ENCODE measurements at places on chromosomes 13 and 19.
A peak's percentile ranks its signal among the peaks of the same experiment; 100 is the strongest.

DNA sequence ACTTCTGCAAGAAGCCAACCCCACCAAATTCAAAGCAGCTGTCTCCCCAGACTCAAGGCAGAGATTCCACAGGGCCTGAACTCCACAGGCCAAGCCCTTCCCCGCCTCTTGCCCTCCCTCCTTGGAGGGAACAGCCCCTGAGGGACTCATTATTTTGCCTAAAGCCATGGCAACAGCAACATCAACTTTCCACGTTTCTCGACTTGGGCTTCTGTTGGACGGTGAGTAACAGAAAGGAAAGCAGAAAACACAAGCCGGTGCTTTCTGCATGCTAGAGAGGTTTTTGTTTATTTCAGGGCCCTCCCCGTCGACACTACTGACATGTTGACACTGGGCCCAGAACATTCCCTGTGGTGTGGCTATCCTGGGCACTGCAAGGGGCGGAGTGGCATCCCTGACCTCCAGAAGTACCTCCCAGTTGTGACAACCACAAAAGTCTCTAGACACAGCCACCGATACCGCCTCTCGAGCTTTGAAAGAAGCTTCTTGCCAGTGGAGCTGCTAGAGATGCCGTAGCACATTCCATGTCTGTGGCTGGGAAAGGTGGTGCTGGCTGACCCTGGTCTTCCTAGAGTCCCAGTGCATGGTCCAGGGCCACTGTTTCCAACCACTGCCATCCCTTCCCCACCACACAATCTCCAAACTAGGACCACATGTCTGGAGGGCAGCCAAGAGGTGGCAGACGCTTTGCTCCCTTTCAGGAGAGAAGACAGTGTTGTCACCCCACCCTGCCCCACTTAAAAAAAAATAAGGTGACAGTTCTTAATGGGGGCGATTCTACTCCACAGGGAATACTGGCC lies 12.8 kb downstream of the CAPS start:
- DNase-seq, result no peak

GRCh38 chr13:112781287-112781686 lies 91.4 kb downstream of the ATP11A start:
- no peak for DNase-seq

DNA sequence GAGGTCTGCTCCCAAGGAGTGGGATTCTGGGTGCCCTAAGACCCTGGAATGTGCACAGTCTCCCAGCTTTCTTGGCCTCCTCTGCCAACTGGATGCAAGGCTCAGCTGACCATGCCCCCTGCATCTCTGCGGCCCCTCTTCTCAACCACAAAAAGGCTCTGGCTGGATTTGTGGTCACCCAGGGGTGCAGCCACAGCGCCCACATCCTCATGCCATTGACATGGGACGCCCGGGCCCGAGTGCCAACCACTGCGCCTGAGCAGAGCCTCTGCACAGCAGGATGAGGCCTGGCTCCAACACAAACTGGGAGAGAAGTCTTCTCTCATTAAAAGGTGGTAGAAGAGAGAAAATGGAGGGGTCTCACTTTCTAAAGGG lies 103.5 kb downstream of the FOXO1 start:
- DNase-seq, result no peak

GRCh38 chr13:44435919-44436510 lies 62.4 kb downstream of the SERP2 start:
- DNase-seq, result no peak

DNA sequence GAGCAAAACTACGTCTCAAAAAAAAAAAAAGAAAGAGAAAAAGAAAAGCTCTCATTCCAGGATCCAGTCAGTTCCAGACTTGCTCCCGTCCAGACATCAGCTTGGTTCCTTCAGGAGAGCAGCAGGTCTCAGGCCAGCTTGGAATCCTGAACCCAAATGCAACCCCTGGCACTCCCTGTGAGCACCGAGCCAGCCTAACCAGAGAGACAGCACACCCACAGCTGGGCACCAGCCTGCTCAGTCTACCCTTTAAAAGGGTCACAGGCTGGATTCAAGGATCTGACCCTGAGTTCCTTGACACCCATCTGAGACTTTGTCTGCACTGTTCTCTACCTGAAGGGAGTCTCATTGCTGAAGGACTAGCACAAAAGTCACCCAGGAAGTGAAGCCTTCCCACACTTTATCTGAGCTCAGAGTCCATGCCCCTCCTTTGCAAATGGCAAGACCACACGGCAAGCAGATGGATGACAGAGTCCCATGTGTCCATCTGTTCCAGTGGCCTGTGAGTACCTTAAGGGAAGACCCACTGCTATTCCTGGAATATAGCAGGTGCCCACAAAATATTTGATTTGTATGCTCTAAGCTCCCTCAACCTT lies 1.4 kb downstream of the PEPD start:
- no peak for DNase-seq

DNA sequence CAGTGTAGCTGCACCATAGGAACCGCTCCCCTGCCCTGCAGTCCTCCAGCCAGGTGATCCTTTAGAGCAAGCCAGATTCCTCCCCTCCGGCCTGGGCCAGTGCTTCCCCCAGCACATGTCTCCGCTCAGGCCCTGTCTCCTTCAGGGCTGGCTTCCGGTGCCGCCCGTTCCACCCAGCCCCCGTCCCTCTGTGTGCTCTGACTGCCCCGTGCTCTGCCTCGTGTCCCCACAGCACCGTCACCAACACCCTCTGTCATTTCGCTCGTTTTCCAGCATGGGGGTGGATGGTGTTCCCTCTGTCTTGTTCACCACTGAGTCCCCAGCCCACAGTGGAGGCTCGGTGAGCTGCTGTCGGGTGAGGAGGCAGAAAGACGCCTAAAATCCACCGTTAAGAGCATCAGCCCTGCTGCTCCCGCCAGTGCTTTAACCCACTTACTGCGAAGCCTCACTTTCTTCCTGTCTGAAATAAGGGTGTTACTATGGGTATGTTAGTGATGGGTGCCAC lies 54.5 kb downstream of the TSSK6 start:
- DNase-seq, result no peak

DNA sequence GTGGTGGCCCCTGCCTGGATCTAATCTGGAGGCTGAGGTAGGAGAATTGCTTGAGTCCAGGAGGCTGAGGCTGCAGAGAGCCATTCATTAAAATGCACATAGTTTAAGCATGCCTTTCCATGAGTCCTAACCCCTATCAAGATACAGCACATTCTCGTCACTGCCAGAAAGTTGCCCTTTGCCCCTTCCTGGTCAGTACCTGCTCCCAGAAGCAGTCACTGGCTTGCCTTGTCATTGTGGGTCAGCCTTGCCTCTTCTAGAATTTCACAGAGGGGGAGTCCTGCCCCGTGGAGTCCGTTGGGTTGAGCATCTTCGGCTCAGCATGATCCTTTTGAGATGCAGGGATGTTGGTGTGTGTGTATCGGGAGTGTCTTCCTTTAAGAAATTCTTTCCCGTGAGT lies 10.8 kb downstream of the BICRA start:
- DNase-seq, result no peak

- DNase-seq, result no peak
Measured at GRCh38 chr19:55172741-55173140, 6.3 kb upstream of the DNAAF3 start.

DNA sequence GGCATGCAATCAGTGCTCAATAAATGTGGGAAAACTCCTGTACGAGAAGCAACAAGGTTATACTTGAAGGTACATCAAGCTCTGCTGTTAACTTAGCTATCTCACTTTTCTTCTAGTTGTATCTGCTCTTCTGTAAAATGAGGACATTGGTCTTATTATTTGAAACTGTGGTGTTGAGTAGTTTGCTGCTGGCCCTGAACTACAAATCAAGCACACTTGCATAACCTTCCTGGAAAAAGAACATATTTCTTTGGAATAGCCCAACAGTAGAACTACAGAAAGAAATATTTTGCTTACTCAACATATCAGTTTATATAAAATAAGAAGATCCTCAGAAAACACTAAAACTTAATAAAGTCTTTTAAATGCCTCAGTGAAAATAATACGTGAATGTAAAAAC lies 203.0 kb downstream of the KCTD12 start:
- DNase-seq, result no peak

DNA sequence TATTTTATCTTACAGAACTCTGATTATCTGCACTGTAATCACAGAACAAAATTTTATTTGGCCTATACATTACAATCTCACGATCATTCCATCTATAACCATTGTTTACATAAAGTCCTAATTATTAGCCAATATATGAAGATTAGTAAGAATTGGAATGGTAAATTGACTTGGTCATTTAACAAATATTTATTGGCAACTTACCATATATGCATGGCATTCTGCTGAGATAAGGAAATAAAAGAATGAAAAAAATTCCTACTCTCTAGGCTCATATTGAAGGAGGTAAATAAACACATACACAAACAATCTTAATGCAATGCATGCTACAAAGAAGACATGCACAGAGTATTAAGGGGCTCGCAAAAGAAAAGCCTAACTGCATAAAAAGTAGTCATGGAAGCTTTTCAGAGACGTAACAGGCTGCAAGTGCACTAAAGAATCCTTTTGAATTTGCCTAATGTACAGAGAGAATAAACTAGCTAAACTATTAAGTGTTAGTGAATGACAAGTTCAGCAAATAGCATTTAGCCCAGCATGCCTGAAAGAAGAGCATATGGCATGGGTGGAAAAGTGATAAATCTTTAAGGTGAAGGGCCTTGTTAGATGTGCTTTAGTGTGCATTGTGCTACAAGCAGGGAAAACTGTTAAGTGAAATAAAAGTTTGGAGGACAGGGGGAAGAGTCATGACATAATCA lies 1131.1 kb downstream of the PCDH9 start:
- no peak for DNase-seq

DNA sequence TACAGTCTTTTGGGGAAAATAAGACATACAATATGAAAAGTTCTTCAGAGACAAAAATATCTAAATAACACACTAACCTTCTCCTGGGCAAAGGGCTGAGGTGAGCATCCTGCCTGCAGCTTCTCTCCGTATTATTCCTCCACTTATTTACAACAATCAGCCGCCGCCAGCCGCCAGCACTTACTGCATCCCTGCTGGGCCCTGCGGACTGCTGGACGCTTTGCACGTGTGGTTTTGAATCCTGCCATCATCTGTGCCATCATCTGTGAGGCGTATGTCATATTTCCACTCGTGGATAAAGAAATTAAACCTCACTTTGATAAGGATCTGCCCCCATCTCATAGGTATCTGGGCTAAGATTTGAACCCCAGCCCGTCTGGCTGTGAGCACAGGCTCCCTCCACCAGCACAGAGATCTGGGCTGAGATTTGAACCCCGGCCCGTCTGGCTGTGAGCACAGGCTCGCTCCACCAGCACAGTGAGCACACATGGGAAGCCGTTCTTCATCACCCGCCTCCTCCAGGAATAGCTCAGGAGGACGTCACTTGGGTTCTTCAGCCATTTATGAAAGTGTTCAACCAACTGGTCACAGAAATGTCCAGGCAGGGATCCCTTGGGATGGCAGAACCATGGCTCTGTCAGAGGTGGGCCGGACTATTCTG lies 35.2 kb upstream of the TUBGCP3 start:
- no peak for DNase-seq

DNA sequence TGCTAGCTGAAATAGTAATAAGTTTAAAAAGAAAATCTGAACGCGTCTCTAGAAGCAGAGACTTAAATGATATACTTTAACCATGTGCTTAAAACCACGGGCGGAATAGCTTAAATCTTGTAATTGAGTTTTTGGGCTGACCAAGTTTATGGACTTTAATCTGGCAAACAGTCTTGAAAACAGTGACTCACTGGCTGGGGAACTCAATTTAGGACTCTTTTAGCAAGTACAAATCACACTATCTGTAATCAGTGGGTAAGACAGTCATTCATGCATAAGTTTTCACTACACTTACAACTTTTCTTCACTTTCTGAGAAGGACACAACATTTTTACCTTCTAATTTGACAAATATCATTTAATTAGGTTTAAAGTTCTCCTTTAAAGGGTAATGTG lies 26.8 kb downstream of the ZNF627 start:
- DNase-seq, result peak; percentile 49

DNA sequence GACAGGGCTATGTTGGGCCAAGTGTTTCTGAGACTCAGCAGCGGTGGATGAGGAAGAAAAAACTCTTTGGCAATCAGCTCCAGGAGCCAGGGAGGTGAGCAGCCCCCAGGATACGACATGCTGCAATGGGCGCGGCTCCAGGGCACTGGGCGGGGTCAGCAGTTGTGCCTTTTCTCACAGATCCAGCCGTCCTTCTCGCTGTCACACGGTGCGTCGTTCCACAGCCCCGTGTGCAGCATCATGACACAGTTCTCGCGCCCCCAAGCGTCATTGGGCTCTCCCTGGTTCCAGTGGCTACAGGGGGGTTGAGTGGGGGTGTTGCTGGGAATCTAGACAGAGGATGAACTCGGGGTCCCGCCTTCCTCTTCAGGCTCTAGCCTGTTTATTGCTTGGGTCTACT lies 2.7 kb downstream of the CLEC4G start:
- DNase-seq, result no peak

- no peak for DNase-seq
Measured at GRCh38 chr19:43518051-43518450, 8.9 kb downstream of the ETHE1 start.

- no peak for DNase-seq
Measured at GRCh38 chr13:35716186-35716585, 239.7 kb upstream of the MAB21L1 start.

- peak; percentile 66 for DNase-seq
Measured at GRCh38 chr19:45424191-45425058, 708 bp upstream of the ERCC1 start.

GRCh38 chr13:99296398-99296797 lies 10.8 kb downstream of the GPR183 start:
- no peak for DNase-seq

- no peak for DNase-seq
Measured at GRCh38 chr13:101552786-101553185, 100.3 kb downstream of the ITGBL1 start.
